ENCODE measurements at places on chromosomes 13 and 19. TPM values are rescaled to one million over a fixed set of nuclear protein-coding genes. Genes with fewer than 3 reads are reported as not detected.

GRCh38 chr13:81139987-81140386, 799.1 kb upstream of the SPRY2 start:
- DNase-seq: no peak

The C19orf12 gene
- polyA plus RNA-seq: 27.9 TPM

The ZNF285 gene
- 12.7 TPM for polyA plus RNA-seq

The SLC8A2 gene
- polyA plus RNA-seq: 0.13 TPM

DNA sequence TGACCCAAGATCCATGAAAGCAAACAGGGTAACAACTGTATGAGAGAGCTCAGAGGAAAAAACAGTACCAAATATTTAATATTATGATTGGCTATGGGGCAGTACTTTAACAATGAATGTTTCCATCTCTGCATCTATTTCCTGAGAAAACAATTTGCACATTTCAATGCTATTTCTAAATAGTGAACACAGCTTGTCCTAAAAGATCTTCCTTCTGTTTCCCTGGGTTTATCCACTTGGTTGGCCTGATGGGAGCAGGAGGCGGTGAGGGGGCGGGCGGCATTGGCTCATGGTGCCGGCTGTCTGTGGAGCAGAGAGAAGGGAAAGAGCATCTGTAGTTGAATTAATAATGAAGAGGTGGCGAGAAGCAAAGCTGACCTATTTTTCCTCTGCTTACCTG, 291.4 kb downstream of the DCLK1 start:
- DNase-seq: no peak

DNA sequence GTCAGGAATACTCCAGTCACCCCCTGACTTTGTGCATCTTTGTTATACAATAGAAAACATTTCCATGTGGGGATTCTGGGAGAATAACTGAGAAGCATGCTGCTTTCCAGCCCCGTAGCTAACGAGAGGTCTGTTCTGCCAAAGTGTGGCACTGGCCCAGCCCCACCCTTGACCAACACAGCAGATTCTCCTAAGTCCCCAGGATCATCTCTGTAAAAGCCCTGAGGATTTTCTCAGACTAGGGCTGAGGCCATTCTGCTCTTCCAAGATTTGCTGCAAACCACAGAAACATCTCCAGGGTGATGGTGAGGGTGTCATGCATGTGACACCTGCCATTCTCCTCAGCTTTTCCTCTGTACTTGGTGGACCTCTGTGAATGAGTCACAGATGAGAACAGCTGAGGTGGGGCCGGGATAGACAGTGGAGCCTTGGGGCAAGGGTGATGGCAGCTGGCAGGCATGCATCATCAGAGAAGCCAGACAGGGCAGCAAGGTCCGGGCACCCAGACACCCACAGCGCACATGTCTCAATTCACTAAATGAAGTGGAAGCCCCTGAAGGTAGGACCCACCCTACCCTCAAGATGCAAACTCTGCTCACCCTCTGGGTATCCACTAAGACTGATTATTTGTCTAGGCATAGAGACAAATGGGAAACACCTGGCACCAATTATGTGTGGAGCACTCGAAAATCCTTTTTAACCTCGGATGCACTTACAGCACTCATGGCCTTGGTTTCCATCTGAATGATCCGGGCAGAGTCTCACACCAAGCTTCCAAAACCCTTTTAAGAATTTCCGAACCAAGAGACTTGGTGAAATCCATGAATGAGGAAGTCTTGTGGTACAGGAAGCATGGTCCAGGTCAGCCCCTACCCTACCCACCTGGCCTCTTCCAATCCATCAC, 20.1 kb upstream of the DOCK9 start:
- DNase-seq: no peak

GRCh38 chr19:28217022-28217421, 995.9 kb downstream of the UQCRFS1 start:
- DNase-seq: peak; percentile 27

The GNA15 gene
- polyA plus RNA-seq: 0.65 TPM

The MAP4K1 gene
- polyA plus RNA-seq: 3.9 TPM

DNA sequence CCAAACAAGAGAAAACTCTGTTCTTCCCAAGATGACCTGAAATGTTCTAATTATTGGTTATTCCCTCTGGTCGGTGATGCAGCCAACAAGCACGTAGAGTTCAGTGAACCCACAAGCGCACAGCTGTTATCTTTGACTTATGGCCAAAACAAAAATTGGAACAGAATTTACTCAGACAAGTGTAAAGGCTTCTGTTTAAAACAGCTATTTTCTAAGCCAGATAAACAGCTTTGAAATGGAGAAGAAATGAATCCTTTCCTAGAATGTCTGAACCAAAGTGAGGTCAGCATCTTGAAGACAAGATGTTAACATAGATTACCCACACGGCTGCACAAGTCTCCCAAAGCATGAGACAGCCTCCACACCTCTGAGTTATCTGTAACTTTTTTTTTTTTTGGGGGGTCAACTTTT, 669.2 kb downstream of the DIAPH3 start:
- peak; percentile 25 for DNase-seq

The ZNF790 gene
- polyA plus RNA-seq: 14.2 TPM

DNA sequence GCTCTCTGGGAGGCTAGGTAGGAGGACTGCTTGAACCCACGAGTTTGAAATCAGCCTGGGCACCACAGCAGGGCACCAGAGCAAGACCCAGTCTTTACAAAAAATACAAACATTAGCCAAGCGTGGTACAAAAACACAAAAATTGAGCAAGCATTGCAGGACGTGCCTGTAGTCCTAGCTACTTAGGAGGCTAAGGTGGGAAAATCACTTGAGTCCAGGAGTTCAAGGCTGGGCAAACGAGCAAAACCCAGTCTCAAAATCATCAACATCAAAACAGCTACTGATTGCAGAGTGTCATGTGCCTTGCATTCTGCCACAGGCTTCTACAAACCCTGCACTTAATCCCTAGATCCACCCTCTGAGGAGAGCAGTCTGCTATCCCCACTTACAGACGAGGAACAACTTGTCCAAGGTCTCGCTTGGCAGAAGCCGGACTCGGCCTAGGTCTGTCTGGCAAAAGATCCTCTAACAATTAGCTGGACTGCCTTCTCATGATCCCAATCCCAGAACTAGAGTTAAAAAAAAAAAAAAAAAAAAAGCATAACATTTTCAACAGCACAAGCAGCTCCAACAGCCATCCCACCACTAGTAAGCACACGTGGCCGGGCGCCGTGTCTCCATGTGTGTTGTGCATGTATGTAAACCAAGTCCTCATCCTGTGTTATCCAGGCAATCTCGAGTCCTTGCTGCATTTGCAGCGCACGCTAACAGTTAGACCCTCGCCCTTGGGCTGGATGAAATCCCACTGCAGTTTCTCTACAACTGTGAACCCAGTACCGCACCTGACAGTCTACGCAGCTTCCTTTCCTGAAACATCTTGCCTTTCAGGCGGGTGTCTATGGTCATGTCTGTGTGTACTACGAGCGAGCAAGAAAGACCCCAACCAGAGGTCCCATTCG, 2.0 kb downstream of the PPP6R1 start:
- no peak for DNase-seq

GRCh38 chr19:20252613-20253012, 85.6 kb downstream of the ZNF486 start:
- no peak for DNase-seq

The MYO1F gene
- polyA plus RNA-seq: 10.8 TPM

The ZNF98 gene
- 5.8 TPM for polyA plus RNA-seq

DNA sequence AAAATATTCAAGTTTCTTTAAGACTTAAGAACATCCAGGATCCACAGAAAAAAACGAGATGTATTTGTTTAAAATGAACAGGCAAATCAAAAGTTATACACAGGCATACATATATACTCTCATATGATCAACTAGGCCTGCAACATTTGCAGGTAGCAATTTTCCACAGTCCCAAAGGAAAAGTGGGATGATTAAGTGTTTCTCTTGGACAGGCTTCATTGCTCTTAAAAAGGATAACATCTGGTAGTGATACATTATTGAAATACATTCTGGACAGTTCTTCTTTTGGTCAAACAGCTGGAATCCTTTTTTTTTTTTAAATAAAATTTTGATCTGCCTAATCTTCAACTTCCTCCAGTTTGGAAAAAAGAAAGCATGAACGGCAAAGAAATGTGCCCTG, 114.8 kb upstream of the TDRD3 start:
- DNase-seq: no peak

DNA sequence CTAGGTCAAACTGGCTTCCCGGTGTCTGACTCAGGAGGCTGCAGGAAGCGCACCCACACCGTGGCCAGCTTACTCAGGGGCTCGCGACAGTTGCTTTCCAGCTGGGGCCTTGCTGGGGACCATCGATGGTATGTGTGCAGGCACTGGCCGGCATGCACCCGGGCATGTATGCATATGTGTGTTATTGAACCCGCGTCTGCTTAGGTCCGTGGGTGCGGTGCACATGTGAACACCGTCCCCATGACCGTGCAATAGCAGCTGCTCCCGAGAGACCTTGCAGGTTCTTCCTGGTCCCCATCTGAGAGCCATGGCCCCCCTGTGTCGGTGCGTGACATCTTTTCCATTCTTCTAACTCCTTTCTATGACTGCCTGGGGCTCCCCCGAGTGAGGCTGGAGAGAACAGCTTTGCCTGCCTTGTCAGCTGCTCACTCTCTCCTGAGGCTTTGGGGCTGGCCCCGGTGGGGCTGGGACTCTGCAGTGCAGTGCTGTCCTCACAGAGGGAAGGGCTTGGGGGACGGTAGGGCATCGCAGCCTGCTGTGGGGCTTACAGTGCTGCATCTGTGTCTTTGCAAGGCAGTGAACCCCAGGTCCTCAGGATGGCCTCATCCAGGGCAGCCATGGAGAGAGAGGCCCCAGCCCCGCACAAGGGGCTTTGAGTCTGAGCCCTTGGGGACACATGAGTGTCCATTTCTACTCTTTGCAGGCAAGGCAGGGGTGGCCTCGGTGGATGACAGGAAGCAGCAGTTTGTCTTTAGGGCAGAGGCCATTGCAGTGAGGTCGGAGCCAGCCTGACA, 65.1 kb downstream of the CHST8 start:
- DNase-seq: no peak

The CCDC70 gene
- not detected for polyA plus RNA-seq

DNA sequence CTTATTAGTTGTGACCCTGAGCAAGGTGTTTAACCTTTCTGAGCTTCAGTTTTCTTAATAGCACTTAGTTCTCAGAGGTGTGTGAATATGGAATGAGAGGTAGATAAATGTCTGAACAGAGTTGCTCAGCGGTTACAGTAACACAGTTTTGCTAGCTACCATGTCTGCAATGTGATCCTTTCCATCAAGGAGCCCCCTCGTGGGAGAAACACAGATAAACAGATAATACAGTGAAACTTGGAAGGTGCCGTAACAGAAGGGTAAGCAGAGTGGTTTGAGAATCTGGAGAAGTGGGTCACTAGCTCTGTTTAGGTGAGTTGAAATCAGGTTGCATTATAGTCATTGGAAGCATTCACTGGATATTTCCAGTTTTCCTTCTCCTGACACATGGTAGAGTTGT, 38.9 kb downstream of the IRS2 start:
- DNase-seq: no peak

- no peak for DNase-seq
These were observed 13.4 kb downstream of the CAPS start for GRCh38 chr19:5927441-5927821.

GRCh38 chr19:49456326-49456725, 3.3 kb downstream of the ALDH16A1 start:
- no peak for DNase-seq

The KCNN4 gene
- 1.6 TPM for polyA plus RNA-seq

DNA sequence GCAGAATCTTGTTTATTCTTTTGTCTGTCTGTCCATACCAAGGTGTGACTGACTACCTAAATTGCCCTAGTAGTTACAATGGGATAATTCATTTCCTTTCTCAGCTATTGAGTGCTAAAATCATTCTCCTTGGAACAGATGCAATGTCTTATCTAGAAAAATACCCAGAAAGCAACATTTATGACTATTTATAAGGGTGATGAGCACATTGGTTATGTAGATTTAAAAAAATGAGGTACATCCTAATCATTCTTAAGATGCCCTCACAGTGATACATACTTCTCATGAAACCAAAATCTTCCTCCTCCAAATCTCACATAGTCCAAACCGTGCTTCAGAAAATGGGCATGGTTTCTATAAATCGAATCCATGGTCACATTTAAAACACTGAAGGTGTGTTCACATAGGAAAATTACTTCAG, 11.6 kb upstream of the UBE2L5 start:
- DNase-seq: no peak

DNA sequence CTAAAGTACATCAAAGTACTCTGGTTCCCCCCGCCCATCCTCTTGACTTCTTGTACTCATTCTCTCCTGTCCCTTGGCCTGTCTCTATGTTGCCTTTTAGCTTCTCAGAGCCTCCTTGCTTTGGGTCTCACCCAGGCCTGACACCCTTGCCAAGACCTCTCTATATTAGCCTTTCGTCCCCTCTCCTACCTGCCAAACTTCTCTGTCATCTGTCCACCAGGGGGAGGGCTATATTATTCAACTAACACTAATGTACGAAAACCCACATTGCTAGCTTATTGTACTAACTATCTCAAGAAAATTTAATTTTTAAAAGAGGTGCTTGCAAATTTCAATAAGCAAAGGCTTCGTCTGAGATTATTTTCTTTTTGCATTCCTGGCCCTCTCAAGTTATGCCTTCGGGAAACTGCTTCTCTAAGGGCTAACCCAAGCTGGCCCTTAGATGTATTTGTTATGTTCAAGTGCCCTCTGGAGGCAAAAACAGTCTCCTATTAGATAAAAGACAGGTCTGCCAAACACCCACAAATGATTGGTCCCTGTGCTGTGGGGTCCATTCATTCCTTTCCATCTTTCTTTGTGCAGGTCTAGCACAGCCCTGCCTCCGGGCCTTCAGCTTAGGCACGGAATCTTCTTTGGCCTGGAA, 6.3 kb upstream of the MRPS31 start:
- DNase-seq: peak; percentile 52

The CCNA1 gene
- polyA plus RNA-seq: 1.2 TPM

GRCh38 chr13:48783695-48784230, 130.0 kb downstream of the CYSLTR2 start:
- DNase-seq: no peak

GRCh38 chr13:113879017-113879416, 15.1 kb upstream of the GAS6 start:
- DNase-seq: no peak

- DNase-seq: no peak
These were observed 10.3 kb downstream of the DYRK1B start for GRCh38 chr19:39823686-39824085.

Measured in left kidney (tissue), 8 donors.